ENCODE measurements at places on chromosomes 2 and 18.

GRCh38 chr2:71566372-71566771, 113.0 kb downstream of the DYSF start:
- DNase-seq = no peak

- DNase-seq = no peak
Measured at GRCh38 chr2:56450772-56451171, 267.0 kb downstream of the CCDC85A start.

DNA sequence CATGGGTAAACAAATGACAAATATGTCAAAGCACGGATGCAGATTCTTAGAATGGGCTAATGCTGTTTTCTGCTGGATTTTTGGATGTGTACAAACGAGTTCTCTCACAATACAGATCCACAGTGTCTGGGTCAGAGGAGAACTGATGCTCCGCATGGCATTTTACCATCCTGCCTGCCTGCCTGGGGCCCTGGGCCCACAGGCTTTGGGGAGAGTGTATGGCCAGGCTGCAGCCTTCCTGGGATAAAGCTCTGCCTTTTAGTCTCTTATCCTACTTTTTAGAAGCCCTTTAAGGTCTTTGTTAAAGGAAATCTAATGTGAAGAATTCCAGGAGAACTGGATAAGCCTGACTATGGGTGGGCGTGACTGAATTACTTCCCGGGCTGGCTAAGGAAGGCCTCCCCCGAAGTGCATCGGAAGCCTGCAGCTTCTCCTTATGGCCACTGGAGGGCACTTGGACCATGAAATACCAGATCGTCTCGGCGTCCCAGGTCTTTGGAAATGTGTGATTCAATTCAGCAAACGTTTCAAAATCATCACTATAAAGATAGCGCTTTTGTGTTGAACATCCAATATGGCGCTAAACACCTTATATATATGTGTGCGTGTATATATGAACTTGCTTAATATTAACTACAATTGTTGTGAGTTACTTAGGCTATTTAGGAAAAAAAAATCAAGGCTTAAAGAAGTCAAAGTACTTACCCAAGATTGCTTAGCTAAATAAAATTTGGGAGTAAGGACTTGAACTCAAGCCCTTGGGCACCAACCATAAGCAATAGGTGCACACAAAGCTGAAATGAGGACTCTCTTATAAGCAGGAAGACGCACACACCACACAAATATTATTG, 15.2 kb upstream of the DNPEP start:
- DNase-seq = peak; percentile 82

GRCh38 chr2:19158896-19159295, 199.5 kb downstream of the OSR1 start:
- no peak for DNase-seq

DNA sequence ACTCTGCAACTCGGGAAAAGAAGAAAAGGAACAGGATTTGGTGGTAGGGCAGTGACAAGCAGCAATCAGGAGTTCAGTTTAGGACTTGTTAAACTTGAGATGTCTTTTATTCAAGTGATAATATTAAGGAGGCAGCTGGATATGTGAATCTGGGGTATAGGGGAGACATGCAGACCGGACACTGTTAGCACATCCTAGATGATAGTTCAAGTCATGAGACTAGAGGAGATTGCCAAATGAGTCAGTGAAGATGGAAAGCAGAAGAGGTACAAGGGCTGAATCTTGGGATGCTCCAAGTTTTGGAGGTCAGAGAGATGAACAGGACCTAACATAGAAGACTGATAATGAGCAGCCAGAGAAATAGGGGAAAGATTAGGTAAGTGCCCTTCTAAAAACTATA, 69.5 kb upstream of the PSME4 start:
- DNase-seq = peak; percentile 7

DNA sequence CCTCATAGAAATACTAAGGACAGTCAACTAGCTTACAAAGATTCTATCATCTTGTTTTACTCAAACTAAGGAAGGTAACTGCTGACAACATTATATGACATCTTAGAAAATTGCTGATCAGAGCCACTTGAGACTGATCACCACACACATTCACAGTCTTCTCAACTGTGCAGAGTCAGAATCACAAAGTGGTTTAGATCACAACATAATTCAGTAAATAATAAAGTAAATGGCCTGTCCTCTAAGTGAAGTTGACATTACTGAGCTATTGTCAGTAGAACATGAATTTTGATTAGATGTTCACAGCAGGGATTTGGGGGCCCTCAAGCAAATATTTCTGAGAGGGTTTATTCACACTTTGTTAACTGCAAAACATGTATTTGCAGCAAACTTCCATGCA, 28.5 kb downstream of the NOL4 start:
- no peak for DNase-seq

- peak; percentile 31 for DNase-seq
Measured at GRCh38 chr2:29322011-29322410, 206.8 kb downstream of the CLIP4 start.

DNA sequence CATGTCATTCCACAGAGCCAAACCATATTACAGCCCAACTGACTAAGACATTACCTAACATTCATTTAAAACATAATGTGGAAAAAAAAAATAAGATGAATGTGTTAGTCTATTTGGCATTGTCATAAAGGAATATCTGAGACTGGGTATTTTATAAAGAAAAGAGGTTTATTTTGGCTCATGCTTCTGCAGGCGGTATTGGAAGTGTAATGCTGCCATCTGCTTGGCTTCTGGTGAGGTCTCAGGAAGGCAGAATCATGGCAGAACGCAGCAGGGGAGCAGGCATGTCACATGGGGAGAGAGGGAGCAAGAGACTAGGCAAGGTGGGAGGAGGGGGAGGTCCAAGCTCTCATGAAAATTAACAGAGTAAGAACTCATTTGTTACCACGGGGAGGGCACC, 504.8 kb upstream of the LRATD1 start:
- no peak for DNase-seq

GRCh38 chr2:55048508-55049042, 1.7 kb downstream of the RTN4 start:
- peak; percentile 42 for DNase-seq

DNA sequence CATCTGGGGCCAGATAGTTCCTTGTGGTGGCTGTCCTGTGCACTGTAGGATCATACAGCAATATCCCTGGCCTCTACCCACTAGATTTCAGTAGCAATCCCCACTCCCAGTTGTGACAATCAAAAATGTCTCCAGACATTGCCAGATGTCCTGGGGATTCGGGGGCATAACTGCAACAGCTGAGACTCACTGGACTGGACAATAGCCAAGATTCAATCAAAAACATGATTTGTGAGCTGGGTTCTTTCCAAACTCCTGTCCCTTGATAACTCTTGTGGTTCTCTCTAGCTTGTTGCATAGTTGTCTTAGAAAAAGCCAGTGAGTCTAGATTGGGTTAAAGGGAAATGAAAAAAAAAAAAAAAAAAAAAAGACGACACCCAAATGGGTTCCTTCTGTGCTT, 293.4 kb downstream of the CELF4 start:
- DNase-seq = no peak

GRCh38 chr2:70942396-70943204, 6.9 kb downstream of the ATP6V1B1 start:
- DNase-seq = no peak

GRCh38 chr2:238895361-238895882, 47.5 kb downstream of the TWIST2 start:
- DNase-seq = no peak

GRCh38 chr18:45662468-45662867, 47.2 kb downstream of the SLC14A2 start:
- no peak for DNase-seq
